Tibial artery (tissue), 4 donors: ENCODE measurements at places on chromosomes 1 and 21.

GRCh38 chr1:5720936-5721335 is 271.3 kb downstream of the NPHP4 start:
- no peak for DNase-seq

GRCh38 chr1:83113652-83114051 is 885.3 kb downstream of the TTLL7 start:
- DNase-seq: no peak

DNA sequence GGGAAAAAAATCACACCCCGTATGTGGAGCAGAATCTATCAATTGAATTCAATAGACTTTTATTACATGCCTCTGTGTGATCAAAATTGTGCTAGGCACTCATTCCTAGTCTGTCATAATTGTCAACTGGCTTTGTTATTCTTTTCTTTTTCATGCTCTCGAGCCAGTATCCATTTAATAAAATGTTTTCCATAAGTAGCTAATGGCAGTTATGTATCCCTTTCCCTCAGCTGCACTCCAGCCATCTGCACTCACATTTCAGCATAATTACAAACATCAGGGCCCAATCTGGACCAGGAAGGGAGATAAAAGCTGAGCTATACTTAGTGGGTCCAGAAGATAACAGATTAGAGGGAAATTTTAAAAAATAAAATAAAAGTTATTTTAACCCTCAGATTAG is 15.9 kb downstream of the RGS5 start:
- DNase-seq: no peak

- DNase-seq: no peak
These were observed 2.0 kb downstream of the C1orf232 start for GRCh38 chr1:26166719-26167281.

DNA sequence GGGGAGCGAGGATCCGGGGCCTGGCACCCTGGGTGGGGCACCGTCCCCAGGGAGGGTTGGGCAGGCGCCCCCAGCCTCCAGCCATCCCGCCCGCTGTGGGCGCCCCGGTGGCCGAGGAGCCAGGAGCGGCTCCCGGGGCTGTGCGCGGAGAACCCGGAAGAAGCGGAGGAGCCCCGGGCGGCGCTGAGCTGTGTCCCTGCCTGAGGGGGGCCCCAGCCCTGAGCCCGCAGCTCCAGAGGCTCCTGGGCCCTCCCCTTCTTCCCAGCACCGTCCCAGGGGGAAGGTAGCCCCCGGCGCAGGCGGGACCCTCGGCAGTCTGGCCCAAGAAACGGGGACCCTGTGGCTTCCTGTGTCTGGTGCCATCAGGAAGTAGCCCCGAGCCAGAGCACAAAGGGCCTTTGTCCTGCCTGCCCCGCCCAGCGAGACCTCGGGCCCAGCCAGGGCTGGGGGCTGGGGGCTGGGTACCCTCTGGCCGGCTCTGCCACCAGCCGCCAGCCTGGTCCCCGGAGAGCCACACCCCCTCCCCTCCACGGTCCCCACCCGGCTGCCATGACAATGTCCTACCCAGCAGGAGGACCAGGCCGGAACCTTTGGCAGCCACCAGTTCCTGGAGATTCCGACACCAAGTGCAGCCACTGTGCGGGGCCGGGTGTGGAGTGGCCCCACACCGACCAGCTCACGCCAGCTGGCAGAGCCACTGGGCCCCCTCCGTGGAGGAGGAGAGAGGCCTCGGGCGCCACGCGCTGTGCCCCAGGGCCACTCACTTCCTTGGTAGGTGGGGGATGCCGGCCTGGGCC is 15.6 kb upstream of the TTLL10 start:
- DNase-seq: no peak

DNA sequence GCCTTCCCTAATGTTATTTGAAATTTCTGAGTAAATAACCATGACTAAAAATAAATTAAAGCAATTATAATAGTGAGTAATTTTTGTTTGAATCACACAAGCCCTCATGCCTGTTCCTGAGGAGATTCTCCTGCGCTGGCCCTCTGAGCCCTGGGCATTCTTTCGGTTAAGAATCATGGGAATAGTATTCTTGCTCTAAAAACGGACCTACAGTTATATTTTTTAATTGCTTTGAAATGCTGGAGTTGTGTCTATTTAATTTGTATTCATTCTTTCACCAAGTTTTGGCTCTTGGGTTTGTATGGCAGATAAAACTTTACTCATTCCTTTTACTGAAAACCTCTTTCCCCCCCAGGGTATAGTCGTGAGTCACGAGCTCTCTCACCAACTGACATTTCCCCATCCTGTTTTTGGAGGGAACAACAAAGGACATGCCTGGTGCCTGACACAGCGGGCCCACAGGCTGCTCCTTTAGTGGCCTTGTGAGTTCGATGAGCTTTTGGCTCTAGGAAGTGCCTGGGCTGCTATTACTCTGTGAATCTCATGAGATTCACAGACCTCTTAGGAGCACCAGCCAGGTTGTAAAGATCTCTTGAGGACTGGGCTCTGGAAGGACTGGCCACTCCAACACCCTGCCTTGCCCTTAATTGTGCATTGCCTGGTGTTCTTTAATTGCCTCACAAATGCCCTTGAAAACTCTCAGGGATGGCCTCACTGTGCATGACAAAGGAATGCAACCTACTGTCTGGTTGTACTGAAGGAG is 58.6 kb downstream of the DDR2 start:
- peak; percentile 84 for DNase-seq

DNA sequence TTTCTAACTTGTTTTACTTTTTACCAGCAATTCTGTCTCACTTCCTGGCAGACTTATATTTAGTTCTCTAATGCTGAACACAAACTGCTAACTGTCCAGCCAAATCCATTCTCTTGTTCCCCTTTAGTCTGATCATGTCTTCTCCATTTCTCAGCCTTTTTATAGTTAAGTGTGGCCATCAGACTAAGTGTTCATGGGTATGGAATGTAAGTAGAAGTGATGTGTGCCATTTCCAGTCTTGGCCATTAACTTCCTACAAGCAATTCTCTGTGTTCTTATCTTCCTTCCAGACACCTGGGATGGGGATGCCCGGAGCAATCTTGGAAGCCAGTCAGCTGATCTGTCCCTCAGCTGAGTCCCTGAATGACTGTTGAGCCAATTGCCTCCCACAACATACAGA is 165.8 kb downstream of the ST6GALNAC3 start:
- DNase-seq: no peak

- no peak for DNase-seq
These were observed 233.9 kb downstream of the SLC45A1 start for GRCh38 chr1:8551613-8552489.

DNA sequence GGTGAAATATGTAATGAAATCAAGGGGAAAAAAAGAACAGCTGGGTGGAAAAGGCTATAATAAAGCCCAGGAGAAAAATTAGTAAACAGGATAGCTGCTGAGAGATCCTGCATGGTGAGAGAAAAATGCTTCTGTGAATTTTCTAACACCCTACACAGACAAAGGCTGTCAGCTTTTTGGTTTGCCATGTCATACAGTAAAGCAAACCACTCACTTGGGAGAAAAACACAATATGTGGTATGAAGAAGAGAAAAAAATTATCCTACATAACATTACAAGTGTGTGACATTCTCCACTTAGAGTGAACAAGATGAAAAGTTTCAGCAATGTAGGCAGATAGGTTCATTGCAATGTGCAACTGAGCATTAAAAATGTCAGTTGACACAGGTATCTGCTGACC is 133.6 kb downstream of the PLPPR4 start:
- no peak for DNase-seq

DNA sequence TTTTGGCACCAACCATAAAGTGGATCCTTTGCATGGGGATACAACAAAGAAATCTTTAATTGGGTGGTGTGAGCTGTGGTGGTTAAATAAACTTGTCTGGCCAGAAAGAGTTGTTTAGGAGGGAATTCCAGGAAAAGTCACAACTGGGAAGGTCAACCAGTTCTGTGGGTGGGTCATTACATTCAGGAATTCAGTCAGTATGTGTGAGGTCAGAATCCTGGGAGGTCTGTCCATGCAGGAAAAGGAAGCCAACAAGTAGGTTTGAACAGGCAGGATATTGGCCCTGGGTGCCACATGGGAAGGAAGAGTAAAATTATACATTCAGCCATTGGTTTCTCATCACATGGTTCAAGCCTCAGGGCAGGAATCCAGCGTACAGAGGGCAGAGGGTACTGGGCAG is 162.3 kb upstream of the ADAMTS5 start:
- DNase-seq: no peak

DNA sequence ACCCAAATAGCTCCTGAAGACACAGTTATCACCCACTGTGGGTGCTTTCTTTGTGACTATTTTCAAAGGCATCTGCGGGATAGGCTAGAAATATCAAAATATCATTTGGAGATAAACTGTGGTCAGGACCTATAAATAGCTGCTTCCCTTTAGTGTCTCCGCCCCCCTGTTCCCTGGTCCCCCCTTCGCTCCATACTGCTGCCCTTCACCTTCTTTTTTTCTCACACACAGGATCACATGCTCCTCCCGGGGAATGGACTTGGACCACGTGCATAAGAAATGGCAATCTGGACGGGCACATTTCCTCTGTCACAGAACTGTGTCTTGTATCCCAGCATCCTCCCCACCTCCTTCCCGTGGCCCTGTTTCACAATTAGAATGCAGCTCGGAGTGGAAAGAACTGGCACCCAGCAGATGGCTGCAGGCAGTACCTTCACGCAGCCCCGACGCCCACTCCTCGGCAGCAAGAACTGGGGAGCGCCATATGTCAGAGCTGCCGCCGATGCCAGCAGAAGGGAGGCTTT is 68.8 kb upstream of the SSX2IP start:
- peak; percentile 48 for DNase-seq

DNA sequence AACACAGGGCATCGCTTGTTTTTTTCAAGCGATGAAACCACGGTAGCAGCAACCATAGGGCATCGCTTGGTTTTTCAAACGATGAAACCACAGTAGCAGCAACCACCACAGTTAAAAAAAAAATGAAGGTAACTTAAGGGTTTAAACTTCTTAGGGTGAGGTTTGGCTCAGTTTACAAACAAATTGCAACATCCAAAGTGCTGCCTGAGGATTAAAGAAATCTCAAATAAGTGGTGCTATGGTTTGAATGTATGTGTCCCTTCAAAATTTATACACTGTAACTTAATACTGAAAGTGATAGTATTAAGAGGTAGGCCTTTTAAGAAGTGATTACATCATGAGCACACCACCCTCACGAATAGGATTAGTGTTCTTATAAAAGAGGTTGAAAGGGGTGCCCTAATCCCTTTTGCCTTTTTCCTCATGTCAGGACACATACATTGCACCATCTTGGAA is 6.4 kb upstream of the GBP5 start:
- DNase-seq: no peak

DNA sequence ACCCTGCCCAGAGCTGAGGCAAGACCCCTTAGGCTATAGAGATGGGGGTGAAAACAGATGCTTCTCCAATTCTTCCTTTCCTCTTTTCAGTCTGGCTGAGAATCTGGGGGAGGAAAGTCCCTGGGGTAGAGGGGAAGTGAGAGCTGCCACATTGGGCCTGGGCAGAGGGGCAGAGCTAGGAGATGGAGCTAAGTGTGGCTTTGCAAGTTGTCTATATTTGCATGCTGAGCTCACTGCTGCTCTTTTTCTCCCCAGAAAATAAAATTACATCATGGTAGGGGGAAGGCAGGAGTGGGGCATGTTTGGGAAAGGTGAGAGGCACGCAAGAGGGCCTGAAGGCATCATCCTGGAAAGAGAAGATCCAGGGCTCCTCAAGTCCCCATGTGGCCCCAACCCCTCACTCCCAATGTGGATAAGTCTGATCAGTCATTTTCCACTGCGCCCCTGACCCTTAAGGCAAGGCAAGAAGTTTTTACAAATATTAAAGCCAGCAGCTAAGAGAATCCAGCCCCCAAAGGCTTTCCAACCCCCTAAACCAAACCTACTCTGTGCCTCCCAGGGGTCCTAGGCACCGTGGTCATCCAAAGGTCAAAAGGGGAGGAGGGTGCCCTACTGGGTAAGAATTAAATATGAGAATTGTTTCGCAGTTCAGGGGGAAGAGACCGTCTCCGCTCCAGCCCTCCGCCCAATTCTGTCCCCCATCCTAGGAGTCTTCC is 500 bp upstream of the PEA15 start:
- DNase-seq: no peak

DNA sequence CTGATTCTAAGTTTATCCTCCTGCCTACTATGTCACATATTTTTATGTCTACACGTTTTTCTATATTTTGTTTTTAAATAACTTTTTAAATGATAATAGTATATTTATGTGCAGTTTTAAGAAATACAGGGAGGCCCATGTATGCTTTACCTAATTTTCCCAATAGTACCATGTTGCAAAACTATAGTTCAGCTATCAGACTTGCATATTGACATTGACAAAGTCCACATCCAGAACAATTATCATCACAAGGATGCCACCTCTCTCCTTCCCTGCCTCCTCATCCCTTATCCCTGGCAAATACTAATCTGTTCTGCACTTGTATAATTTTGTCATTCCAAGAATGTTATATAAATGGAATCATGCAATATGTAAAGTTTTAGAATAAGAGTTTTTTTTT is 90.9 kb downstream of the CRB1 start:
- DNase-seq: no peak

DNA sequence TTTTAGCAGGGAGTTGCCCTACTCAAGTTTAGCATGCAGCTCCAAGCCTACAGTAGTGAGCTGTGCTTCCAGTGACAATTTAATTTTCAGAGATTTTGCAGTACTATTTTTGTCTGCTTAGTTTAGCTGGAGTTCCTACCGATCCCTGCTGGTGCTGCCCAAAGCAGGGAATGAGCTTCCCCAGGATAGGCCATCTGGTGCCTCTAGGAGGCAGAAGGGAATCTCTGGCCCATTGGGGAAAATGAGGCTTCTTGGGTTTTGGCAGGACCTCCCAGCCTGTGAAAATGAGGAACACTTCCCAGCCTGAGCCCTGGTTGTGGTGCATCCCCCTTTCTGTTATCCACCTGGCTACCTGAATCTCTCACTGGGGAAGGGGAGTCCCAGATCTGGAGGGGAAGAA is 149.2 kb downstream of the RASAL2 start:
- DNase-seq: no peak

DNA sequence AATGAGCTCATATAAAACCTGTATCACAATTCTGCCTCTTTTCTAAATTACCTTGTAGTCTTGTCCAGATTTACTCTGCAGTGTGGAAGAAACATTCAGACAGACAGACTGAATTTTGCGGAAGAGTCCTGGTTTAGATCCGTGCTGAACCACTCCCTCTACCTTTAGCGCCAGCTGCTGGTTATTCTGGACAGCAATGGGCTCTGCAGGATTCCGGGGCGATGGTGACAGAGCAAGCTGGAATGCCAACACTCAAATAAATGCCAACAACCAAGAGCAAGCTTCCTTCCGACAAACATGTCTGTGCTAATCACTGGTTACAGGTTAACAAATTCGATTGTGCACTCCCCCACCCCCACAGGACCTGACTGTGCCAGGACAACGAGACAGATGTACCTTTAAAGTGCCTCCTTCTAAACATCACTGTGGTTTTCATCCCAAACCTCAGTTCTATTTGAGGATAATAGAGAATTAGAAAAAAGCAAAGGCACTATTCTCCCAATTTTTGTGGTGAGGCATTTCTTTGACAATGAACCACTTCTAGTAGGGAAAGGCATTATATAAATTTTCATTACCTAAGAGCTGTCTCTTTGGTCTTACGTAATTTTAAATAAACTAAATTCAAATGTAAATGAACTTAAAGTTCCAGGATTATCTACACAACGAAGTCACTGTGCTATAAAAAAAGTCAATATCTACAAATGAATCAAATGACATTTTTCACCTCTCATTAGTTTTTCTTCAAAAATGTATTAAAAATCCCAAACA is 90.4 kb downstream of the INTS7 start:
- no peak for DNase-seq
